ENCODE measurements at places on chromosomes 4 and X.

DNA sequence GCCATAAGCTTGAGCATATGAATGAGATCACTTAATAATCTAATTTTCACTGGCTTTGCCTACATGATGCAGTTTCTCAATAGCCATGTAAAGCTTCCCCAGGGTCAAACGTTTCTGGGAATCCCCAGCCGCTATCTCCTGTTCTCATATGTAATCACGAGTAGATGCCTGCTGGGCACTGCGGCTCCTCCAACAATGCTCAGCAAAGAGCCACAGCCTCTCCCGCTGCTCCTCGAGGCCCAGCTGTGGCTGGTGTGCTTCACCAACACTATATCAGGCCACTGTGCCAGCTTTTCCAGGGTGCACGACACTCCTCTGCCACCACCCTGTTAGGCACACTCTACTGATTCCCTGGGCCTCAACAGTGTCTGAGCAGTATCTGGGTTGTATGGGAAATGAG lies 78.3 kb upstream of the RASGEF1B start:
- DNase-seq: no peak

DNA sequence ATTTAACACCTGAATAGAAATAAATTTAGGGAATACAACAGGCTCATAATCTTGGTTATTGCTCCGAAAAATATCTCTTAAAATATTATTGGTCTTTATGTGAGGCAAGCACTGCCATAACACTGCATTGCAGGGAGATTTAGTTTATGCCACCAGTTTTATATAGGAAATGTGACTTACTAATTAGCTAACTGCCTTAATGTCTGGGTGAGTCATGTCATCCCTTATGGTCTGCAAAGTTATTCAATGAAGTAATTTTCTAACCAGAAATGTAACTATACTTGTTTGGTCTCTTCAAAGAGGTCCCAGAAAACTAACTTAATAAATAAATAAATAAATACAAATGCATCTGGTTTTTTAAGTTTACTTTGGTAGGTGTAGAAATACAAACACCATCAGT lies 597.2 kb downstream of the GALNTL6 start:
- DNase-seq: no peak

DNA sequence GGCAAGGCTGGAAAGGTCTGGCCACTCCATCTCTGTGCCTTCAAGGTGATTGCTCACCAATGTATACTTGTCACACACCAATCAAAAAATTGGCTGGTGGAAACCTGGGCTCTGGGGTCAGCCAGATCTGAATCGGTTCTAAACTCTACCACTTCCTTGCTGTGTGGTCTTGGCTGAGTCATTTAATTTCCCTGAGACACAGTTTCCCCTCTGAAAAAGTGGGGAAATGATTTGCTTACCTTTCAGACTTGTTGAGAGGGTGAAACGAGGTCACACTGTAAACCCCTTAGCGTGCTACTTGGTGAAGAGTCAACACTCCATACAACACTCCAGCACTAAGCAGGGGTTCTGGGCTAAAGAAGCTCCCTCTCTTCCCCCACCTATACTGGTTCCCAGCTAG lies 252.3 kb upstream of the ZIC3 start:
- no peak for DNase-seq

- no peak for DNase-seq
Measured at GRCh38 chr4:139273835-139274234, 6.2 kb downstream of the MGARP start.

GRCh38 chr4:180057891-180058671 lies 2185.1 kb upstream of the TENM3 start:
- DNase-seq: no peak

- no peak for DNase-seq
Measured at GRCh38 chrX:130173190-130173895, 1.6 kb downstream of the RAB33A start.

GRCh38 chrX:119071381-119071780 lies 1.4 kb upstream of the CT47C1 start:
- no peak for DNase-seq

- no peak for DNase-seq
Measured at GRCh38 chr4:183960046-183960420, 54.9 kb downstream of the STOX2 start.

DNA sequence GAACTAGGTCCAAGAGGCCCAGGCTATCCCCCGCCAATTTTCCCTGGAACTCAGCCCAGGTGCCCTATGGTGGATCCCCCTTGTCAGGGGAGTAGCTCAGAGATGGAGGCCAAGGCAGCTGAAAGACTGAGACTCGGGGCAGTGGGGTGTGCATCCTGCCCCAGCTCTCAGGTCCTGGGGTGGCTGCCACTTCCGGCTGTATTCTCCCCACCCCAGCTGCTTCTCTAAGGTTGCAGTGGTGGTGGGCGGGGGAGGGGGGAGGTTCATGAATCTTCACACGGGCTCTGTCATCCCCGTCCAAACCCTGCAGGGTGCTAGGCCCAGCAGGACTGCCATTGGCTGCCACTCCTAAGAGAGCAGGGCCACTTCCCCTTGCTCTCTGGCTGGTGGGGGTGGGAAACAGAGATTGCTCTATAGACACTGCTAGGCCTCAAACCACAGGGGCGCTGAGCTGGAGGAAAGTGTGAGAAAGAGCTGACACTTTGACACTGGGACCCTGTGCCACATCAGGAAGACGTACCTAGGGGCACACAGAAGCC lies 1.5 kb downstream of the SASH3 start:
- peak; percentile 75 for DNase-seq

- no peak for DNase-seq
Measured at GRCh38 chr4:108060164-108060563, 70.5 kb downstream of the HADH start.

DNA sequence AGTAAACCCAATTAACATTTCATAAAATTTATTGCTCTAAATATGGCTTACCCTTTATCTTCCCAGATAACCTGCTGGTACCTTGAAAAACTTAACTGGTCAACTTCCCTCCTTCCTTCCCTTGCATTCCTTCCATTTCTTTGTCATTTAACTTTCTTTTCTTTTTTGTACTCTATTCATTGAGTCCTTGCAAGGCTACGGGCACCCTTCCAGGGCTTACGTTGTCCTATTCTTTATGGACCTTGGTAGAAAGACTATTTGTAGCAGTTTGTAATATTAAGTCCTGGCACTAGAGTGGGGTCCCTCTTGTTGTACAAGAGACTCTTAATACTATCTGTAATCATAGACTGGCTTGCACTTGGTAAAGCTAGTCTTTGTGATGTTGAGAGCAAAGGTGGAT lies 8.0 kb upstream of the GATB start:
- no peak for DNase-seq

DNA sequence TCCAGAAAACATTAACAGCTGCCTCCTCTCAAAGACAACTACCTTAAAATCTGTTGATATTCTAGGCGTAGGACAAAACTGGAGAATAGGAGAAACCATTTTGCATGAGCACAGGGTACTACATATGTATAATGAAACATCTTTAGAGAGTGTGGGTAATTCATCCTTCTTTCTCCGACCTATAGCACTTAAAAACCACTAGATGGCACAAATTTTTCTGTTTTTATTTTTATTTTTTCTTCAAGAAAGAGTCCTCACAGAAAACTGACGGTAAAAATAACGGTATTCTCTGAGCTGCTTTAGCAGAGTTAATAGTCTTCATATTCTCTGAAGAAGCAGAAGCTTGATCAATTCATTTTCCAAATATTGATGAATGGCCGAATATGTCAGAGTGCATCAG lies 14.6 kb downstream of the SMIM31 start:
- DNase-seq: no peak

- DNase-seq: no peak
Measured at GRCh38 chrX:14817571-14817970, 55.3 kb downstream of the FANCB start.

GRCh38 chr4:46388857-46389256 lies 1.1 kb downstream of the GABRA2 start:
- no peak for DNase-seq
